ENCODE measurements at places on chromosomes 4 and X. TPM values are rescaled to one million over a fixed set of nuclear protein-coding genes. Genes with fewer than 3 reads are reported as not detected.

- no peak for DNase-seq
- no peak overlapping the region for H3K4me3 ChIP-seq
These were observed 156.4 kb downstream of the EFNB1 start for GRCh38 chrX:68985135-68985755.

- H3K27ac ChIP-seq, result no peak overlapping the region
- no peaks in the 10 kb centered on the region for H3K36me3 ChIP-seq
- no peak overlapping the region for H3K4me3 ChIP-seq
- H3K27me3 ChIP-seq, result peaks cover 2% of the 10 kb centered on the region
These were observed 4.4 kb downstream of the GPC3 start for GRCh38 chrX:133980832-133981588.

PARM1 gene
- 0.18 TPM for total RNA-seq

DNA sequence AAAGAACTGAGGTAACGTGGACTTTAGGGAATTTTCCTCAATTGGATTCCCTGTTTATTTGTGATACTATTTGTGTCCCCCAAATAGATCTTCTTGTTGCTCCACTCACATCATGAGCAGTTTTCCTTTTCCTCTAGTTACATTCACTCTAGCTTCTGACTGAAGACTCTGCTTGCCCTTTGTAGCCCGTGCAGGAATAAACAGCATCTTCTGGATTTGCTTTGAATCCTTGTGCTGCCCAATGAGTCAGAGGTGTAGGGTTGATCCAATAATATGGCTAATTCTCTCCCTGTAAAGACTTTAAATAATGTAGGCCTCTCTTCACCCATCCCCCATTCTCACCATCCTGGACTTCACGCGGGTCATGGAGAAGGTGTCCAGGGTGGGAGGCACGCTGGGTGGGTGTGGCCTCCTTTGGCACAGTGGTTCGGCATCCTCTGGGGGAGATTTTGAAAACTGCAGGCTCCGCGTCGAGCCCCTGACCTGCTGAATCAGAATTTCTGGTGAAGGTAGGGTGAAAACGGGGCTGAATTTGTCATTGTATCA lies 9.0 kb downstream of the HAND2 start:
- peaks cover 49% of the 10 kb centered on the region for H3K4me1 ChIP-seq
- DNase-seq, result no peak
- H3K36me3 ChIP-seq, result peaks cover 4% of the 10 kb centered on the region
- H3K27me3 ChIP-seq, result peaks cover 63% of the 10 kb centered on the region

DNA sequence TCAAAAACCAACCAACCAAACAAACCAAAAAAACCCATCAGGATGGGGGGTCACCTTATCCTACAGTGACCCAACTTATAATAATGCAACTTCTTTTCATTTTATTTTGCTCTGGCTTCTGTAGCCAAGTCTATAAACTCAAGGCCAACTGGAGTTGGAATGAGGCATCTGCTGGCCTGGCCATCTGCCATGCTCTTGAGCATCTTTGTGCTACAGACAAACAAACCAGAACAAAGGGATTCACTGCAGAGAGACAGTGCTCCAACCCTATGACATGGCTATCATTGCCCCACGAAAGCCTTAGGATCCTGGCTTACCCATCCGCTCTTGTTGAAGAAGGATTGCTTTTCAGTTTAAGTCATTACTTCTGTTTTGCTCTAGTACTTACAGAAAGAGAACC lies 49.2 kb upstream of the SCRG1 start:
- H3K36me3 ChIP-seq, result peaks cover 8% of the 10 kb centered on the region
- no peak overlapping the region for H3K27ac ChIP-seq
- H3K4me3 ChIP-seq, result no peak overlapping the region
- no peak for DNase-seq

VSIG4 gene
- total RNA-seq, result not detected

ABCG2 gene
- 37.0 TPM for total RNA-seq

DNA sequence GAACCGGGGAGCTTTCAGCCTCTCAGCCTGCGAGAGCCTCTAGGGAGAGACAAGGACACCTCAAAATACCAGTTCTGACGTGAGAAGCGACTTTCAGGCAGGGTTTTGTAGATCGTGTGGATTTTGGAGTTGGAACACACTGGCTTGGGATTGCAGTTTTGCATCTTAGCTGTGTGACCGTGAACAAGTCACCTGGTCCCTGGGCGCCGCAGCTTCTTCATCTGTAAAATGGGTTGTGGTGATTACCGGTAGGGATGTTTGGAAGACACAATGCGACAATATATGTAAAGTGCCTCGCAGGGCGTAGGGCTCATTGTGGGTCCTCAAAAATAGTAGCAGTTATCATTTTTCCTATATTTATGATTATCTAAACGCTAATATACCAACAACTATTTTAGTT lies 43.7 kb upstream of the STOX2 start:
- DNase-seq, result no peak
- H3K4me1 ChIP-seq, result peaks cover 14% of the 10 kb centered on the region
- peaks cover 3% of the 10 kb centered on the region for H3K36me3 ChIP-seq
- no peak overlapping the region for H3K4me3 ChIP-seq
- no peak overlapping the region for H3K27ac ChIP-seq
- peaks cover 2% of the 10 kb centered on the region for H3K27me3 ChIP-seq

STARD8 gene
- 82.7 TPM for total RNA-seq

DNA sequence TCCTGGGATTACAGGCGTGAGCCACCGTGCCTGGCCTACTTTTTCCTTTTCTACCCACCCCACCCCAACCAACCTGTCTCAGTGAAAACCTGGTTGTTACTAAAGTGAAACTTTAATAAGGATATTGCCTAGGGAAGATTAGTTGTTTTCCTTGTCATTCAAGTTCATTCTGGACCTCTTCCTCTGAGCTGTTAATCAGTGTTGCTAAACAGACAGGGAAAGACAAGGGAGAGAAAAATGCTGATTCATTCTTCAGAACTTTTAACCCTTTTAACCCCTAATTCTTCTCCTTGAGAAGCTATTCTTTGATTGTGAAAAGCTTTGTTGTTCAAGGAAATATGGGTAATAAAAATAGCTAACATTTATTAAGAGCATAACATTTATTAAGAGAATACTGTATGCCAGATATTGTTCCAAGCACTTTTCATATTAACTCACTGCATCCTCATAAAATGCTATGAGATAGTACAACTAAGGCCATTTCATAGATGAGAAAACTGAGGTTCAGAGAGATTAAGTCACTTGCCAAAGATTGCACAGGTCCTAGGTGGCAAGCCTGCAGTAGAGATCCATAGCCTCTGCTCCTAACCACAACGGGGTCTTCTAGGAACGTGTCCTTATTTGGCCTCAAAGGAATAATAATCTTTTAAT lies 34.8 kb downstream of the OSTC start:
- no peaks in the 10 kb centered on the region for H3K4me1 ChIP-seq
- DNase-seq, result no peak
- H3K27ac ChIP-seq, result no peak overlapping the region
- H3K27me3 ChIP-seq, result no peaks in the 10 kb centered on the region
- no peak overlapping the region for H3K4me3 ChIP-seq

DNA sequence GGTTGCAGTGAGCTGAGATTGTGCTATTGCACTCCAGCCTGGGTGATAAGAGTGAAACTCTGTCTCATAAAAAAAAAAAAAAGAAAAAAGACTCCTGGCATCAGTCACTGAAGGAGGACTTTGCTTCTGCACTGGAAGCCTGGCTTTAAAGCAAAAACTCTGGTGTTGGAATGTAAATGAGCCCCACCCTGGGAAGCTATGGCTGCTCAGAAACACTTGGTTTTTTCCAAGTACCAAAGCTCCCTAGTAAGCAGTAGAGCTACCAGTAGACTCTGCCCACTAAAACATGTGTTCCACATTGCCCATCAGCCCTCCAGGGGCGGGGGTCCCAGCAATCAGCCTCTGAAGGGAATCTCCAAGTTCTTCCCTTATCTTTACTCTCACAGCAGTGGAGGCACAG lies 154.4 kb downstream of the SHROOM3 start:
- H3K27ac ChIP-seq, result peak overlapping the region; percentile 87
- H3K36me3 ChIP-seq, result no peaks in the 10 kb centered on the region
- peaks cover 19% of the 10 kb centered on the region for H3K4me1 ChIP-seq
- no peak overlapping the region for H3K4me3 ChIP-seq
- H3K27me3 ChIP-seq, result no peaks in the 10 kb centered on the region

SLC38A5 gene
- total RNA-seq, result 21.7 TPM

DNA sequence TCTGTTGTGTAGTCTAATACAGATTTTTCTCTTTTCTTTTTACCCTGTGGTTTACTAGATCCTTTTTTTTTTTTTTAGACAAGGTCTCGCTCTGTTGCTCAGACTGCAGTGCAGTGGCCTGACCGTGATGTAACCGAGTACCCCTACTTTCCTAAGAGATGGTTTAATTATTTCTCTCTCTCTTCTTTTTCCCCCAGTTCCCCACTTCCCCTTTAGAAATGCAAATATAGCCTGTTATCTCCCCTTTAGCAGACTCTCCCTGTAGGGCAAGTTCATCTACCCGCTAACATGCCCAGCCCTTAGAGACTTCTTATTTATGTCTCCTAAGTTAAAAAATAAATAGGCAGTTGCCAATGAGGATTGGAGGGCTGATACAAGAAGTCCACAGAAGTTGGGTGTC lies 4.5 kb downstream of the SNX25 start:
- H3K36me3 ChIP-seq, result peaks cover 4% of the 10 kb centered on the region
- H3K27ac ChIP-seq, result no peak overlapping the region
- peaks cover 26% of the 10 kb centered on the region for H3K4me1 ChIP-seq
- peaks cover 11% of the 10 kb centered on the region for H3K27me3 ChIP-seq
- no peak for DNase-seq

DNA sequence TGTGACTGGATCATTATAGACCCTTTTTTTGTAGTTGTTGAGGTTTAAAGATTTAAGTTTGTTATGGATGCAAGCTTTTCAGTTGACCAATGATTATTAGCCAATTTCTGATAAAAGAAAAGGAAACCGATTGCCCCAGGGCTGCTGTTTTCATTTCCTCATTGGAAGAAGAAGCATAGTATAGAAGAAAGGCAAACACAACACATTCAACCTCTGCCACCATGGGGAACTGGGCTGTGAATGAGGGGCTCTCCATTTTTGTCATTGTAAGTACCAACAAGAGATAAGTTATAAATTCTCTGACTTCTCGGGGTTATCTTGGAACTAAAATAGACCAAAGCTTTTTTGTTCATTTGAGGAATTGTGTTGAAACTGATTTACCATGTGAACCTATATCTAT lies at the start of gene CYBB:
Gene CYBB (plus strand): TSS at position 203 of the 400 bp plus-strand sequence. CDS start 19 bp downstream, at position 222.
- H3K4me3 ChIP-seq, result no peak within 1 kb of the TSS
- H3K36me3 ChIP-seq, result no peaks in the 10 kb centered on the region

- H3K27ac ChIP-seq, result no peak overlapping the region
- no peak overlapping the region for H3K4me3 ChIP-seq
- peaks cover 6% of the 10 kb centered on the region for H3K4me1 ChIP-seq
- no peak for DNase-seq
These were observed 355.0 kb downstream of the PPP1R2C start for GRCh38 chrX:42422961-42423360.

DNA sequence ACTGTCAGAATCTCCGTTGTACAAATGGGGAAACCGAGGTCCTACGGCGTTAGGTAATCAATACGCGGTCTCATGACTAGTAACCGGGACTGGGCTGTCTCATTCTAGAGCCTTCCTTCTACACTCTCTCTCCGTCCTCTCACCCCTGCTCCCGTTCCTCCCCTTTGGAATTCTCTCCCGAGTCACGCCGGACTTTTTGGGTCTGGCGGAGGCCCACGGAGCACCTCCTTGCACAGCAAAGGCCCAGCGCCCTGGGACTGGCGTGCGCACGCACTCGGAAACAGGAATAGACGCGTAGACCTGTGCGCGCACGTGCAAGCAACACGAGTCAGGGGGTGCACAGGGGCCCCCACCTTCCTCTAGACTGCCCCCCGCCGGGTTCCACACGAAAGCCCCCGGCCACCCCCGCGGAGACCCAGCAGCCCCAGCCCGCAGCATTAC lies 361 bp downstream of the QDPR start:
- H3K27me3 ChIP-seq, result peaks cover 3% of the 10 kb centered on the region
- DNase-seq, result peak; percentile 46
- H3K36me3 ChIP-seq, result no peaks in the 10 kb centered on the region
- H3K27ac ChIP-seq, result peak overlapping the region; percentile 8
- H3K4me3 ChIP-seq, result peak overlapping the region; percentile 97

GPR101 gene
- total RNA-seq, result not detected

FRAS1 gene
- 51.7 TPM for total RNA-seq

GRCh38 chr4:8026453-8026852 lies 86.8 kb upstream of the AFAP1 start:
- no peak overlapping the region for H3K4me3 ChIP-seq
- H3K27me3 ChIP-seq, result peaks cover 8% of the 10 kb centered on the region
- DNase-seq, result no peak

- no peak overlapping the region for H3K27ac ChIP-seq
- peaks cover 13% of the 10 kb centered on the region for H3K4me1 ChIP-seq
- no peaks in the 10 kb centered on the region for H3K36me3 ChIP-seq
- H3K27me3 ChIP-seq, result peaks cover 2% of the 10 kb centered on the region
These were observed 117.5 kb downstream of the ATG4A start for GRCh38 chrX:108209006-108209554.

- H3K4me3 ChIP-seq, result no peak overlapping the region
- DNase-seq, result no peak
- no peak overlapping the region for H3K27ac ChIP-seq
- no peaks in the 10 kb centered on the region for H3K36me3 ChIP-seq
- H3K27me3 ChIP-seq, result no peaks in the 10 kb centered on the region
These were observed 47.0 kb upstream of the SLC34A2 start for GRCh38 chr4:25608644-25609043.

GRCh38 chr4:182448281-182449151 lies 205.3 kb downstream of the TENM3 start:
- peak overlapping the region; percentile 94 for H3K4me3 ChIP-seq
- H3K36me3 ChIP-seq, result peaks cover 4% of the 10 kb centered on the region
- H3K27ac ChIP-seq, result no peak overlapping the region
- peaks cover 24% of the 10 kb centered on the region for H3K4me1 ChIP-seq
- DNase-seq, result peak; percentile 89
- H3K27me3 ChIP-seq, result peaks cover 5% of the 10 kb centered on the region

- no peaks in the 10 kb centered on the region for H3K27me3 ChIP-seq
- peaks cover 7% of the 10 kb centered on the region for H3K4me1 ChIP-seq
- no peak for DNase-seq
- H3K27ac ChIP-seq, result no peak overlapping the region
- no peaks in the 10 kb centered on the region for H3K36me3 ChIP-seq
These were observed 1.2 kb upstream of the EFHC2 start for GRCh38 chrX:44344687-44345086.

GRCh38 chr4:183362036-183362435 lies 39.8 kb upstream of the CLDN24 start:
- no peak overlapping the region for H3K4me3 ChIP-seq
- H3K27ac ChIP-seq, result no peak overlapping the region
- no peak for DNase-seq
- H3K27me3 ChIP-seq, result peaks cover 9% of the 10 kb centered on the region

TSPAN7 gene
- 12.4 TPM for total RNA-seq

DNA sequence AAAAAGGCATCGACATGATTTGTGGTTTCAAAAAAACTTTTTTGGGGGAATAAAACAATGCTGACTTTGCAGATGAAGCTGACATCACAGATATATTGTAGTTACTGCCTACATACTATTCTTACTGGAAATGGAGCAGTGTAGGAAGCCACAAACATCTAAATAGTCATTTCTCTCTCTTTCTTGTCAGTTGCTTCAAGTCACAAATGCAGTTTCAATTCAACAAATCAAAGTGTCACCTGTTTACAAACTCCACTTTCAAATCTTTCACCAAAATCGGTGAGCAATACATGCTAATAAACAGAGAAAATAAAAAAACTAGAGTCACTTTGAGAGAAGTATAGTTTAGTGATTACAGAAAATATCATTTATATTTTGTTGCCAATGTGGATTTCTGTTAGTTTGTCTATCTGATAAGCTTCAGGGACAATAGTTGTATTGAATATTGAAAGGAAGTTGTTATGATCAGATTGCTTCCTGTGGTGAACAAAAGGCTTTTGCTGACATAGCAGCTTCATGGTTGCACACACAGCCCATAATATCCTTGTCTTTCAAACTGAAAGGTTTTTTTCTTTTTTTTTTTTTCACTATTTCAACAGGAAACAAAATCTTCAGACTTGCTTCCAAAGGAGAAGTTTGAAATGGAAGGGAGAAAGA lies 49.7 kb upstream of the PTPN13 start:
- no peak overlapping the region for H3K27ac ChIP-seq
- H3K27me3 ChIP-seq, result peaks cover 9% of the 10 kb centered on the region
- H3K4me1 ChIP-seq, result peaks cover 22% of the 10 kb centered on the region
- no peak overlapping the region for H3K4me3 ChIP-seq
- H3K36me3 ChIP-seq, result no peaks in the 10 kb centered on the region

Data from endothelial cell (in vitro differentiated cells).